Kidney epithelial cell (primary cell): ENCODE measurements at places on chromosomes 7 and 10.
A peak's percentile ranks its signal among the peaks of the same experiment; 100 is the strongest.

- no peak for DNase-seq
Measured at GRCh38 chr10:126732868-126733267, 62.4 kb upstream of the C10orf90 start.

- DNase-seq: no peak
Measured at GRCh38 chr7:99975782-99976521, at the start of gene AZGP1. Gene AZGP1, minus strand, starts transcription at chr7:99976031. Its CDS starts 11 bp downstream, at chr7:99976020.

DNA sequence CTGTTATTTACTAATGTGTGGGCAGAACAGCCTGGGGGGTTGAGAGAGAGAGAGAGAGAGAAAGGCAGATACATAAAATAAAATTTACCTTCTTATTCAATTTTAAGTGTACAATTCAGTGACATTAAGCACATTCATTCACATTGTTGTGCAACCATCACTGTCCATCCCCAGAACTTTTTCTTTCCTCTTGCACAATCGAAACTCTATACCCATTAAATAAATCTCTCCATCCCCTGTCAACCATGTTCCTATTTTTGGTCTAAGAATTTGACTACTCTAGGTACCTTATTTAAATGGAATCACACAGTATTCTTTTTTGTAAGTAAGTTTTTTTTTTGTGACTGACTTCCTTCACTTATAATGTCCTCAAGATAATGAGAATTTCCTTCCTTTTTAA is 181.6 kb downstream of the SND1 start:
- DNase-seq: no peak

DNA sequence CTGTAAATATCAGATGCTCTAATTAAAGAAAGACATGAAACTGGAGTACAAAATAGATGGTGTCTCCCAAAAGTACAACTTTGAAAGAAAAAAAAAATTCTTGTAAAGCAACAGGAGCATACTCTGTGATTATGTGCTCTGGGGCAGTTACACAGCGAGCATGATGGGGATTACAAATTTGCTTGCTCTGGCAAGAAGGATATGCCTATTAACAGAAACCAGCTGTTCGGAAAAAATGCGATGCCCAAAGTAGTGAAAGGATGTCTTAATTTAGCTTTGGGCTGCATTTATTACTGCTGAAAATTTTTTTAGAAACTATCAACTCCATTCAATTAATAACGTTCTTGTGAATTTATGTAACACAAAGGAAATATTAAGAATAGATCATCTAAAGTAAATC is 256.9 kb upstream of the TPK1 start:
- no peak for DNase-seq

DNA sequence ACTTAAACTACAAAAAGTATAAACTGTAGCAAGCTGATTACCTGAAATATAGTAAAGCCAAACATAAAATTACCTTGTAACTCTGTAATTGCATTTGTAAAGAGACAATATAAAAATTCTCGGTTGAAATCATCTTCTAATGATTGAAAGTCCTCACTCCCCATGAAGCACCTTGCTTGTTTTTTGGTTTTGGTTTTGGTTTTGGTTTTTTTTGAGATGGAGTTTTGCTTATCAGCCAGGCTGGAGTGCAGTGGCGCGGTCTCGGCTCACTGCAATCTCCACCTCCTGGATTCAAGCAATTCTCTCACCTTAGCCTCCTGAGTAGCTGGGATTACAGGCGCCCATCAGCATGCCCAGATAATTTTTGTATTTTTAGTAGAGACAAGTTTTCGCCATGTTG is 33.9 kb upstream of the GPR37 start:
- no peak for DNase-seq

DNA sequence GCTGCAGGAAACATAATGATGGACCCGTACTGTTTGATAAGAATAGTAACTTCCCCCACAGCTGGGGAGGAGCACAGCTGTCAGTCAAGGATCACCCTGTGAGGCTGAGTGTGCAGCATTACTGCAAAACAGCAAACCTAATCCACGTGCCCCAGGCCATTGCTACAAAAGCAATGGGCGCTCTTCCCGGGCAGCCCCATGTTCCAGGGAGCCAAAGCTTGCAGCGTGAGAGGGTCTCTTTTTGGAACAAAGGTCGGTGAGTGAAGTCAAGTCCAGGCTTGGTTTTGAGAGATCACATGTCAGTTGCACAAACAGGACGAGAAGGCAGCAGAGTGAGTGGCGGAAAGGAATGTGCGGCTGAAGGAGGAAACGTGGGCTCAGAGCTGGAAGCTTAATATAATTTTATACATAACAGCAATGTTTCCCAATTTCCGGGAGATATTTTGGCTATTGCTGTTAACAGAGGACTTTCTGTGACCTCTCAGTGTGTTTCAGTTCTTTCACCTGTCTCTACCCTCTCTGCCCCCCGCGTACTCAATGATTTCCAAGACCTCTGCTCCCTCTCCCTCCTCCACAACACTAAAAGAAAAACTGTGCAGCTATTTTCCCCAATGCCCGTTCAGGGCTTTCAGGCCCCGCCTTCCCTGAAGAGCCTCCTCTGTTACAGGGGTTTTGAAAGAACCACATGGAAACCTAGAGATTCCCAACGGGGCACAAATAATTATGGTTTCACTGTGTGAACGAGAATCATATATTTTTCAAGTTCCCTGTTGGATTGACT is 128.9 kb downstream of the MTPAP start:
- peak; percentile 34 for DNase-seq

GRCh38 chr7:42945821-42946626 is 13.8 kb downstream of the MRPL32 start:
- DNase-seq: no peak

DNA sequence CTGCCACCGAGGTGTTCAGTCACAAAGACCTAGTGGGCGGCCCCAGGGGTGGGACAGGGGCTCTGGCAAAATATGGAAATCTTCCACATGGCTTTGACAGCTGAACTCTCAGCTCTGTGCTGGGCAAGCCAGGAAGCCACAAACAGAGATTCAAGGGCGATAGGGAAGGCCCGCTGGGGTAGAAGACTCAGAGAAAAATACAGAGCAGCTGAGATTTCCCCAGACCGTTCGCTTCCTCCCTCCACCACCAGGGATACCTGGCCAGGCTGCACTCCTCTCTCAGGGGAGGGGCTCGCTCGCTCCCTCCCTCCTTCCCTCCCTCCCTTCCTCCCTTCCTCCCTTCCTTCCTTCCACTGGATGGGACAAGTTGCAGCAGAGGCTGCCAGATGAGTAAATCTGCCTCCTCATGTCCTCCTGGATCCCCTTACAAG is 260.5 kb downstream of the PRPF18 start:
- no peak for DNase-seq

- DNase-seq: no peak
Measured at GRCh38 chr7:130697820-130698219, 11.5 kb upstream of the TSGA13 start.

- DNase-seq: no peak
Measured at GRCh38 chr10:3896161-3896560, 111.2 kb upstream of the KLF6 start.

DNA sequence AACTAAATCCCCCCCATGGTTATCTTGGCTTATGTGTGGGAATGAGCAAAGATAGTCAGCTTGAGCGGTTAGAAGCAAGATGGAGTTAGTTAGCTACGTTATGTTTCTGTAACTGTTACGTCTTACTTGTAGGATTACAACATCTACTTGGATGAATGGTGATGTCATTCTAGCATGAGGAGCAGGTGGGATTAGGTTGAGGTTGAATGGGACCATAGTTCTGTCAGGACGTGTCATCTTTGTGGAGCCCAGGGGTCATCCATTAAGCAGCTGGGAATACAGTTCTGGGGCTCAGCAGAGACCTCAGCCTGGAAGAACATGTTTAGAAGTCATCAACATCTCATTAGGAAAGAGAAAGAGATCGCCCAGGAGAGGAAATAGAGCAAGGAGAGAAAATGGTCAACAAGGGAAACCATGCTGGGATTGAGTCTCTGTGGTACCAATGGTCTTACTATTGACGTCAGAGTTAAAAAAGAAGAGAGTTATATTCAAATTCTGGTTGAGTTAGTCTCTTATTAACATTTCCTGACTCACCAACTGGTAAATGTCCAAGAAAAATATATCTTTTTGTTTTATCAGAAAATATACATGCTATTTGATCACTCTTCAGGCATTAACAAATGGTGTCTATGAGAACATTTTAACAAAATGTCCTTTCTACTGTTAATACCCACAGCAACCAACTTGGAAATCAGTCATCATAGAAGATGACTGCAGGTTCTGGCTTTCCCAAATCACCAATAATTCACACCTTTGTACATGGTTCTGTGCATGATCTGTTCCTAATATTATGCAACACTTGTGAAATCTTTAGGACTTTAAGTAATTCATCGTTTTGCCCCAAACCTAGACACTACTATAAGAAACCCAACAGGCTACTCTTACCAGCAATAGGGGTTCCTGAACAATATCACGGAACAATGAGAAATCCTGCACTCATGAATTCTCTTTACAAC is 96.9 kb downstream of the KIAA1217 start:
- no peak for DNase-seq

- no peak for DNase-seq
Measured at GRCh38 chr7:70446448-70447143, 685.3 kb upstream of the GALNT17 start.
